Stimulated activated CD8-positive, alpha-beta memory T cell treated with anti-CD3 and anti-CD28 coated beads, Interleukin-4, amount 100 ng/mL, for 4 hours (primary cell): ENCODE measurements at places on chromosomes 6 and 20.

GRCh38 chr20:14142171-14142570, 146.9 kb downstream of the MACROD2 start:
- DNase-seq: no peak

DNA sequence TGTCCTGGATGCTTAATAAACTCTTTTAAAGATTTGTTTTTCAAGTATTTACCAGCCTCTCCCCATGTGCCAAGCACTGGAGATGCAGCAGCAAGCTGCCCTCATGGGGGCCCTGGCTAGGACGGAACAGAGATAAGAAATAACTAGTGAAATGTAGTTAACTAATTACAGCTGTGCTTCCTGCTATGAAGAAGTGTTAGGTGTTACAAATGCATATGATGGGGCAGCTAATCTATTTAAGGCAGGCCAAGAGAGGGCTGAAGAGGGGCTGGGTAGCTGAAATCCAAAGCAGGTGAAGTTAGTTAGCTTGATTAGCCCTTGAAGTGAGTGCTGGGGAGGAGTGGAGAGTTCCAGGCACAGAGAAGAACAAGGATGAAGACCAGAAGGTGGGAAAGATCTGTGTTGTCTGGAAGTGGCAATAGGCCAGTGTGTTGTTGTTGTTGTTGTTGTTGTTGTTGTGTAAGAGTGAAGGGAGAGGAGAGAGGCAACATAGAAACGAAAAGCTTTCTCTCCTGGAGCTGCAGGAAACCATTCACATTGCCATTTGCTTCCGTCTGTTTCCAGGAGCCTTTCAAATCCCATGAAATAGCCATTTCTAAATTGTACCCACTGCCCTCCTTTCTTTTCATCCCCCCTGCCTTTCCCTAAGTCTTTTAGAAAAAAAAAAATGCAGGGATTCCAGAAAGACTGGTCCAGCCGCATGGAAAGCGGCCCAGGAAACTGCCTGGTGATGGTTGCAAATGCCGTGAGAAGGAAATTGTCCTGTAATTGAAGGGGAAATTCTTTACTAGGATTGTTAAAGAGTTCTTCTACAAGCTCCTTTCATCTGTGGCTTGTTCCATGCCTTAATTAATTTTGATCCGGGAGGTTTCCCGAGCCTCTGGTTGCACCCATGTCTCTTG, 119.6 kb downstream of the TFAP2C start:
- DNase-seq: no peak

DNA sequence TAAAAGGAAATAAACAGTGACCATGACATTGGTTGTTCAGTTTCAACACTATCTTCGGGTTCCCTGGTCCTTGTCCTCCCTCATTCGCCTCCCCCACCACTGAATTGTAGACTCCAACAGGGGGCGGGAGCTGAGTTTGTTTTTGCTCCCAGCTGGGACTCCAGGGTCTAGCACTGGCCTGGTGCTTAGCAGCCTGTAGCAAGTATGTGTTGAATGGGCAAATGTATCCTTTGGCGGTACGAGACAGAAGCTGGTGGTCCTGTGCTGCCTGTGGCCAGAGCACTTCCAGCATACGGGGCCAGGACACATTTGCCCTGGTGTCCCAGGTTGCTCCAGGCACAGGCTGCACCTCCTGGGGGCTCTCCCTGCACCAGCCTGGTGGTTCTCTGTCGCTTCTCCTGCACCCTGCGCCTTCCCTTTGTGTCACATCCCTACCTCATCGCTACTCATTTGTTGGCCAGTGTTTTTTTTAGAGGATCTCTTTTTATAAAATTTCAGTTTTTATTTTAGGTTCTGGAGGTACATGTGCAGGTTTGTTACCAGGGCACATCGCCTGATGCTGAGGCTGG, 40.1 kb downstream of the PHACTR3 start:
- no peak for DNase-seq

GRCh38 chr6:169746556-169746955, 4.8 kb downstream of the DYNLT2 start:
- no peak for DNase-seq

- DNase-seq: no peak
Observed at GRCh38 chr6:107787589-107787960, 36.5 kb downstream of the SCML4 start.

DNA sequence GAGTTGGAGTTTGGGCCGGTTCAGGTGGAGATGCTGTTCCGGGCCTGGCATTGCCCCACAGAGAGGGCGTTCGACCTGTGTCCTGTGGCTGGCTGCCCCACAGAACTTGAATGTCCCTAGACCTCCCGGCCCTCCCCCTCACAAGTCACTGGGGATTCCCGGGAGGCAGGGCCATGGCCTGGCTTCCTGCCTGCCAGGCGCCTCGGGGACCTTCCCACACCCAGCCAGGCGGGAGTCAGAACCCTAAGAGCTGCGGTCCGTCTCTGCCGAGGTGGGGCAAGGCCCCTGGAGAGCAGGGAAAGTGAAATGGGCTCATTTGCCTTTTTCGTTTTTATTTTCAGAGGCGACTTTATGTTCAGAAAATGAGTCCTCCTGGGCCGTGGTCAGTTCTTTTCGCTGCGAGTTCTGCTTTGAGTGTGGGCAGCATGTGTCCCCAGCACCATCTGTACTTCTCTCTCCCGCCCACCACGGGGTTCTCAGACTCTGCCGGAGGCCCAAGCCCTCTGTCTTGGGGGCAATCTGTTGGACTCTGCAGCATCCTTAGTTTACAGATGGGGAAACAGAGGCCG, 8.5 kb downstream of the RBM38 start:
- DNase-seq: no peak

GRCh38 chr20:62733526-62733842, 24.8 kb downstream of the NTSR1 start:
- no peak for DNase-seq

DNA sequence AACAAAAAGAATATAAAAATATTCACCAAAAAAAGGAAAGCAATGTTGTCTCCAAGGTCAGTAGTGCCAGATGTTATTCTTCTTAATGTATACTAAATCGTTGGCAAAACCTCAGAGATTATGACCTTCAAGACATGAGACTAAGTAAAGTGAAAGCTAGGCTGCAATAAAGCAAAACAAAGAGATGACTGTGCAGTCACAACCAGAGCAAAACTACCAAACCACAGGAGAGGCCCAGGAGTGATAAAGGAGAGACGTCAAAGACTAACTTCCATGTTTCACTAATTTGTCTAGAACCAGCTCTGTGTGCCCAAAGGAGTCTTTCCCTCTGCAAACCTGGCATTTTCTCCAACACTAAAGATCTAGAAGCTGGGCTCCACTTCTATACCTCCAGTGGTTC, 155.9 kb upstream of the POU3F2 start:
- no peak for DNase-seq

DNA sequence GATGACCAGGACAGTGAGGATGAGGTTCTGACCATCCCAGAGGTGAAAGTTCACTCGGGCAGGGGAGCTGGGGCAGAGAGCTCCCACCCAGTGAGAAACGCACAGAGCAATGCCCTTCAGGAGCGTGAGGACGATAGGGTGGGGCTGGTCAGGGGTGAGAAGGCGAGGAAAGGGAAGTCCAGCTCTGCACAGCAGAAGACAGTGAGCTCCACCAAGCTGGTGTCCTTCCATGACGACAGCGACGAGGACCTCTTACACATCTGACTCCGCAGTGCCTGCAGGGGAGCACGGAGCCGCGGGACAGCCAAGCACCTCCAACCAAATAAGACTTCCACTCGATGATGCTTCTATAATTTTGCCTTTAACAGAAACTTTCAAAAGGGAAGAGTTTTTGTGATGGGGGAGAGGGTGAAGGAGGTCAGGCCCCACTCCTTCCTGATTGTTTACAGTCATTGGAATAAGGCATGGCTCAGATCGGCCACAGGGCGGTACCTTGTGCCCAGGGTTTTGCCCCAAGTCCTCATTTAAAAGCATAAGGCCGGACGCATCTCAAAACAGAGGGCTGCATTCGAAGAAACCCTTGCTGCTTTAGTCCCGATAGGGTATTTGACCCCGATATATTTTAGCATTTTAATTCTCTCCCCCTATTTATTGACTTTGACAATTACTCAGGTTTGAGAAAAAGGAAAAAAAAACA, 16.6 kb upstream of the SLC22A1 start:
- no peak for DNase-seq

GRCh38 chr6:16698162-16698533, 63.1 kb downstream of the ATXN1 start:
- DNase-seq: no peak

DNA sequence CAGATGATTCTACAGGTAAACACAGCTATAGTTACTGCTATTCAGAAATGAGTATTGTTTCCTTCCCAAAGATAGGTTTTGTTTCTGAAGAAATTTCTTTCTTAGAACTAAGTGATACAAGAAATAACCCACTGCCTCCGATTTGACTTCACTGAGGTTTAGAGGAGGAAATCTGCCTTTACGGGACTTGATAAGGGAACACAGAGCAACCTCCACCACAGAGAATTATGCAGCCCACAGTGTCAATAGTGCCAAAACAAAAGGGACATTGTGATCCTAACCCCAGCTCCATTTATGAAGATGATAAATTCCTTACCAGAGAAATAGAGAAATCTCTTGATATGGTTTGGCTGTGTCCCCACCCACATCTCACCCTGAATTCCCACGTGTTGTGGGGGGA, 164.6 kb downstream of the ZNF217 start:
- no peak for DNase-seq

DNA sequence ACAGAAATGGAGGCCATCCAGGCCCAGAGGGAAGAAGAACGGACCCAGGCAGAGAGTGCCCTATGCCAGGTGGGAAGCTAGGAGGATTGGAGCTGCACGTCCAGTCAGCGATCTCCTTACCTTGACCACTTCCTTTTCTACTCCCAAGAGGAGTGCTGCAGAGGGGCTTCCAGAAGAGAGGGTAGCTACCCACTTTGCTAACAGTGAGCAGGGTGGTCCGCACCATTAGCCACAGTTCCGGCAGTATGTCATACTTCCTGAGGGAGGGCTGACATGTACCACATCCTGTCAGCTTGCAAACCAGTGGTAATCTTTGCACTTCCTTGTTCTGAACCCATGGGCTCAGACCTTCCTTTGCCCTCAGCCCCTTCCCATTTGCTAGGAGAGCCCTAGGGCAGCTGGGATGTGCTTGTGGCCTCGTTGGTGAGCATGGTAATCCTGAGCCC, 35.4 kb downstream of the CEP250 start:
- peak; percentile 29 for DNase-seq

- no peak for DNase-seq
Observed at GRCh38 chr6:118102401-118102800, 195.3 kb downstream of the SLC35F1 start.

DNA sequence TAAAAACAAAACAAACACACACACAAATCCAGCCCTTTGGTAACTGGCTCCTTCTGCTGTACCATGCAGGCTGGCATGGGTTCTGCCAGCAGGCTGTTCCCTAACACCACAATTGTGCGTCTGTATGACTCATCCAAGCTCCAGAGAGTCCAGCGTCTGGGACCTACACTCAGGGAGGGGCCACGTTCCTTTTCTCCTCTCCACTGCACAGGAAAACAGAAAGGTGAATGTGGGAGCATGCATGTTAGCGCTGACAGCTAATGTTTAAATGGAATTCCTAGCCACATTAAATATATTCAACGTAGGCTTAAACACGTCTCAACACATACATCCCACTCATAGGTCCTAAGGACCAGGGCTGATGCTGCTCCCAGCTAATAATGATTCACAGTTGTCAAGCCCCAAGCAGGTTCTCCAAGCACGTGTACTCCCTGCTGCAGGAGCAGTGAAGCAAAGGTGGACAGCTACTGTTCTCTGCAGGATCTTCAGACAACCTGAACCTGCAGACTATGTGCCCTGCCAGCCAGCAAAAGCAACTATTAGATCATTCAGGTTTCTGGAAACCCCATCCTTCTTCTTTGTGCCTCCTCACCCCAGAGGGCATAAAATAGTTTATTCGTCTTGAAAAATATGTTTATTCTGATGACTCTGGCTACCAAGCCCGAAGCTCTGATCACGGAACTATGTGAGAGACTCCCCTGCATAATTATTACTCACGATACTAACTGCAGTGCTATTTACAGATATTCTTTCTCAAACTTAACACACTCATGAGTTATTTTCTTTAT, 20.9 kb downstream of the MAP1LC3A start:
- no peak for DNase-seq

DNA sequence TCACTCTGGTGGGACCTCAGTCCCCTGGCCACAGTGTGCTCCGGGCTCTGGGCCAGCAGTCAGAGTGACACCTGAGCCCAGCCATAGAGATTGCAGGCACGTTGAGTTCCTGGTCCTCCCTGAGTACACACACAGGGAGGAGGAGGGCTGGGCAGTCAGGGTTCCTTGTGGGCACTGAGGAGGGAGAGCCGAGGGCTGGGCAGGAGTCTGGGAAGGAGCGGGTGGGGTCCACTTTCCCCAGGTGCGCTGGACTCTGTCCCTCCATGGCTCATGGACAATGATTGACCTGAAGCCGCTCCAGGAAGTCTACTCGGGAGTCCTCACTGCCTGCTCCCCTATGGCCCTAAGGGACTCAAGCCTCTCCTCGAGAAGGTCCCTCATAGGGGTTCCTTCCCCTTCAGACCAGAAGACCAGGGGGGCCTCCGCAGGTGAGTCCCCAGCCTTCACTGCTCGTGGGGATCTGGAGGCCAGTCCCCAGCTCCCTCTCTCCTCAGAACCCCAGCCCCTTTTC, 1.1 kb downstream of the SLC44A4 start:
- DNase-seq: no peak

DNA sequence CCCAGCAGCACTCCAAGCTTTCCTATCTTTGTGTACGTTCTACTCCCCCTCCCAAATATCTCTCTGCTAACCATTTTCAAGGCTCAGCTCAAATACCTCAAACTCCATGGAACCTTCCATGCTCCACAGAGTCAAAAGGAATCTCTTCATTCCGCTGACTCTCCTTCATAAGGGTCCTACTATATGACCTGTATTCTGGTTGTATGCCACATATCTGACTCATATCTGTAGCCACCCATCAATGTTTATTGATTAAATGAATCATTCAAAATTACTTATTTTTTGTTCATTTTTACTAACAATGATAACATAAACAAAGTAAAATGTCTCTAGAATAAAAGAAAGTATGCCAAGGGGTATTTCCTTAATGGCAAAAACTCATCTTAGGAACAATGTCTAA, 123.2 kb downstream of the ARHGAP18 start:
- no peak for DNase-seq

DNA sequence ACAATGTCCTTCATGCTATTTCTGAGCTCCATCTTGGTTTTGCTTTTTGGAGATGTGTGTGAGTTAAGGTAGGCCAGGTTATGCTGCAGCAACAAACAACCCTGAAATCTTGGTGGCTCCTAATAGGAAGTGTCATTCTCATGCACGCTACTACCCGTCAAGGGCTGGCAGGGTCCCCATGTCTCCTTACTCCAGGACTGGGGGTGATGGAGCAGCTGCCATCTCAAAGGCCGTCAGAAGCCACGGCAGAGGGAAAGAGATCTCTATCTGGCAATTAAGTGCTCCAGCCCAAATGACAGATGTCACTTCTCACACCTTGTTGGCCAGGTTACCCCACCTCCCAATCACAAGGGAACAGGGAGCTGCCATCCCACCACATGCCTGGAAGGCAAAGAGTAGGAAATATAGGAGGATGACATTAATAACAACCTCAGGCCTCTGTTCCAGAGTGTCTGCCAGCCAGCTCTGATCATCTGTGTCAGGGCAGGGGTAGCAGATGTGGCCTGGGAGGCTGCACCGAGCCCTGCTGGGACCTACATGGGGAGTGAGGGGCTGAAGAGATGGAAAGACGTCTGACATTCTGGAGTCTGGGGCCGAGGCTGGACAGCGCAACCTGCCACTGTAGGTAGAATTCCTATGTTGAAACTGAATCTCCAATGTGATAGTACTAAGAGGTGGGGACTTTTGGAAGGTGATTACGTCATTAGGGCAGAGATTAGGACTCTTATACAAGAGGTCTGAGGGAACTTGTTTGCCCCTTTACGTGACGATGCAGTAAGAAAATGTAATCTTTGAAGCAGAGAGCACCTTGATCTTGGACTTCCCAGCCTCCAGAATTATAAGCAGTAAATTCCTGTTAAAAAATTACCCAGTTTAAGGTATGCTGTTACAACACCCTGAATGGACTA, 4.8 kb upstream of the SDCBP2 start:
- no peak for DNase-seq
